ENCODE measurements at places on chromosomes 5 and 9.
A peak's percentile ranks its signal among the peaks of the same experiment; 100 is the strongest.

DNA sequence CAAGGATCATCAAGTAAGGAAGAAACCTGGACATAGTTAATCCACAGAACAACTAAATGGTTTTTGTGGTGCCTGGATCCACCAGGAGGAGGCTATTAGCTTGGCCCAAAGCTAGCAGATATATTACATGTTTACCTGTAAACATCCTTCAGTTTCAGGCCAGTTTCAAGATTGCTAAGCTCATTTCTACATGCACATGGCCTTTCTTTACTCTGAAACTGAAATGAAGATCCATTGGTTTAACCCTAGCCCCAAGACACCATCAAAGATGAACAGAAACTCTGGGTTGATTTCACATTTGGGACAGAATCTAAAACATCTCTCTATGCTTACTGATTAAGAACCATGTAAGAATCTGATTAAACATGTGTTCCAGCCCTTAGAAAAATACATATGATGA lies 611.8 kb downstream of the TLE1 start:
- DNase-seq, result no peak

GRCh38 chr9:6024035-6024554 lies 8.7 kb upstream of the RANBP6 start:
- DNase-seq, result no peak

DNA sequence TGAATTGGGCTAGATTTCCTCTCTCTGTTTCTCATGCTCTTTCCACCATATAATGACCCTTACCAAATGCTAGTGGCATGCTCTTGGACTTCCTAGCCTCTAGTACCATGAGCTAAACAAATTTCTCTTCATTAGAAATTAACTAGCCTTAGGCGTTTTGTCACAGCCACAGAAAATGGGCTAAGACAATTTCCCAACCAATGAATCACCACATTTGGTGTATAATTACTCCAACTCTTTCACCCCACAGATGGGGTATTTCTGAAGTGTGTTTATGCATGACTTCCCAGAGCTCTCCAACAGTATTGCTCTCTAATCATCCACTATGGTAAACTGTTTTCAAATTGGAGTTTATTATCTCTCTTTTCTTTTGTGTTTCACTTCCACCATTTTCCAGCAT lies 1041.1 kb upstream of the COX7C start:
- DNase-seq, result no peak

GRCh38 chr9:84169240-84169639 lies 171.3 kb downstream of the SLC28A3 start:
- DNase-seq, result no peak

- no peak for DNase-seq
Measured at GRCh38 chr5:93623153-93623552, 40.1 kb downstream of the NR2F1 start.

GRCh38 chr5:137752905-137753690 lies 1.1 kb downstream of the HNRNPA0 start:
- DNase-seq, result peak; percentile 55
